Ecto neural progenitor cell (in vitro differentiated cells): ENCODE measurements at places on chromosomes 5 and 9.

- no peak for DNase-seq
Measured at GRCh38 chr5:149036970-149037369, 25.9 kb downstream of the SH3TC2 start.

GRCh38 chr5:141422742-141423291, 2.0 kb downstream of the PCDHGA11 start:
- DNase-seq: no peak

DNA sequence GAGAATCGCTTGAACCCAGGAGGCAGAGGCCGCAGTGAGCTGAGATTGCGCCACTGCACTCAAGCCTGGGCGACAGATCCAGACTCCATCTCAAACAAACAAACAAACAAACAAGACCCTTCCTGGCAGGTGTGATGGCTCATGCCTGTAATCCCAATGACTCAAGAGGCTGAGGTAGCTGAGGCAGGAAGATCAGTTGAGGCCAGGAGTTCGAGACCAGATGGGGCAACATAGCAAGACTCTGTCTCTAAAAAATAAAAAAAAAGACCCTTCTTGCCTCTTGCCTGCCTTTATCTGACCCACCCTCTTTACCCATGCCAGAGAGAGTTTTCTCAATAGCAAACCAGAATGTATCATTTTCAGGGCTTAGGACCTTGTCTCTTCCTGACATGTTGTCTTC, 8.8 kb upstream of the PANK3 start:
- no peak for DNase-seq

DNA sequence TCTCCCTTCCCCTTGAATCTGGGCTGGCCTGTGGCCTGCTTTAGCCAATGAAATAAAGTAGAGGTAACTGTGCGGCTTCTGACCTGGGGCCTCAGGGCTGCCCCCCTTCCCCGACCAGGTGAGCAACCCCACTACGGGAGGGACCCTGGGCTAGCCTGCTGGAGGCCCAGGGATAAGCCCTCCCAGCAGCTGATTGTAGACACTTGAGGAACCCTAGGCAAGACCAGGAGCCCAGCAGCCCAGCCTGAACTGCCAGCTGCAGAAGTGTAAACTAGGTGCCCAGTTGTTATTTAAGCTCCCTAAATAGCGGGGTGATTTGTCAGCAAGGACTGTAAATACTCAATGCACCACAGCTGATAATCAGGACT, 41.3 kb downstream of the RAPGEF1 start:
- no peak for DNase-seq

DNA sequence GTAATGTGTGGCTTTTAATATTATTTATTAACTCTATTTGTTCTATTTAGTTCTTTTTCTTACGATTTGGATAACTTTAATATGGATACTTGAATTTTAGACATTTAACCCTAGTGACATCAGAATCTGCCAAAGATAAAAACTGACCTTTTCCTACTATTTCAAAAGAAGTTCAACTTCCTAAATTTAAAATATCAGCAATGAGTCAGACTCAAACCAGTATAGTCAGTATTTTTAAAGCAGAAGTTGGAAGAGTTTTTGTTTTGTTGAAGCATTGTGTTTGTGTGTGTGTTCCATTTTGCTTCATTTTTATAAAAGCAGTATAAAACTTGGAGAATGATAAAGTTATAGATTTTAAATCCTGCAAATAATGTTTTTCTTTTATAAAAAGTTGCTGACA, 251.8 kb upstream of the RASA1 start:
- DNase-seq: no peak

DNA sequence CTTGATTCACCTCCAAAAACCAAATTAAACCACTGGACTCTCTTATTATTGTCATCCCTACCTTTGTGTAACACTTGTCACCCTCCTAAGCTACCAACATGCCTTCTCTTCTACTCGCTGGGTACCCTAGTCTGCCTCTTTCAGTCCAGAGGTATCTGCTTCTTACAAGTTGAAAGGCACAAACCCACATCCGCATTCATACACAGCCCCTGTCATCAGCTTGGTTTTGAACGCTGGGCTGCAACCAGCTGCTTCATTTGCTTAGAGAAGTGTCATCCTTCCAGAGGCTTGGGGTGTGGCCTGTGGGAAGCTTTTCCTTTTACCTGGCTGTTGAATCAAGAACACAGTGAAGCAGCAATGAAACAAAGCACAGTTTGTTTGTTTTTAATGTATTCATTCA, 138.8 kb upstream of the WWC1 start:
- no peak for DNase-seq
